ENCODE measurements at places on chromosomes 3 and 15. TPM values are rescaled to one million over a fixed set of nuclear protein-coding genes. Genes with fewer than 3 reads are reported as not detected.

GRCh38 chr3:105836533-105836932 is 32.3 kb downstream of the CBLB start:
- no peak for DNase-seq

- DNase-seq, result no peak
These were observed 26.4 kb upstream of the KLF13 start for GRCh38 chr15:31300208-31300661.

Gene SSR3
- 312 TPM for total RNA-seq

GRCh38 chr15:70036585-70037291 is 61.0 kb downstream of the TLE3 start:
- no peak for DNase-seq

GRCh38 chr15:48560321-48561051 is 85.0 kb downstream of the FBN1 start:
- DNase-seq, result no peak

DNA sequence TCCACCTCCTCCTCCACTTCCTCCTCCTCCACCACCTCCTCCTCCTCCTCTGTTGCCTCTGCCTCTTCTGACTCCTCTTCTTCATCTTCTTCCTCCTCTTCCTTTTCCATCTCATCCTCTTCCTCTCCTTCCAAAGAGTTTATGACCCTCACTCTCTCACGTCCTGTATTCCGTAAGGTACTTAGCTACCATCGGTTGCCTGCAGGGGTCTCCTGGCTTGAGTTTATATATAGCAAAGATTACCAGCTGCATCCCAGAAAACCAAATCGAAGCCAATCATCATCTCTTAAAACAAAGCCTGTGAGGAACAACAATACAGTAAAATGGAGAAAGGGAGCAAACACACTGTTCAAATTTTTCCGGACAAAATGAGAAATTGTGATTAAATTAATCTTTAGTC is 317.4 kb downstream of the C3orf38 start:
- no peak for DNase-seq

Gene LRRC31
- total RNA-seq, result 2.8 TPM

DNA sequence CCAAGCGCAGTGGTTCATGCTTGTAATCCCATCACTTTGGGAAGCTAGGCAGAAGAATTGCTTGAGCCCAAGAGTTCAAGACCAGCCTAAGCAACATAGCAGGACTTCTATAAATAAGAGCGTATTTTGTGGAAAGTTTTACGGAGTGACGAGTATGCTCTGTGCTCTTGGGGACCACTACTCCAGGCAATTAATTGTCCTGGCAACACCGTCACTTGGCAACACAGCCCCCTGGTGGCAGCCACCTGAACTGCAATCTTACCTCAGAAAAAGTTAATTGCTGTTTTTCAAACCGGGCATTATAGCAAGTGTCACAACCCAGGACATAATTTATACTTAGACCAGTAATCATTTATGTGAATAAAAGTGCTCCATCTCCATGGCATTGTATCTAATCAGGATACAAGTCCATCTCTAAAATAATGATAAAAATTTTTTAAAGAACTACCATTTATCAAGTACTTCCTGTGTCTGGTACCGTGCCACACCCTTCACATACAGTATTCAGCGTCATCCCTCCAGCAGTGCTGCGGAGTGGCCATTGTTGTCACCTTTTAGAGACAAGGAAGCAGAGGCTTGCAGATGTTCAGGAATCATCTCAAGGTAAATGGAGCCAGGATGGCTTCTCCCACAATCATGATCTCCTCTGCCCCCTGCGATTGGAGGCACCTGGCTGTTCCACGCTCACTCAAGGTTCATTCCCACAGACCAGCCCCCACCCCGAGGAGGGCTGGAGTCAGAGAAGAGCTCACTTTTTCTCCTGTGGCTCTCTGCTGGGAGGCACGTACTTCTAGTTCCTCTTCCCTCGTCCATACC is 34.5 kb downstream of the PLA2G4D start:
- DNase-seq, result peak; percentile 66

GRCh38 chr15:41494190-41494921 is 682 bp downstream of the ITPKA start:
- peak; percentile 25 for DNase-seq

DNA sequence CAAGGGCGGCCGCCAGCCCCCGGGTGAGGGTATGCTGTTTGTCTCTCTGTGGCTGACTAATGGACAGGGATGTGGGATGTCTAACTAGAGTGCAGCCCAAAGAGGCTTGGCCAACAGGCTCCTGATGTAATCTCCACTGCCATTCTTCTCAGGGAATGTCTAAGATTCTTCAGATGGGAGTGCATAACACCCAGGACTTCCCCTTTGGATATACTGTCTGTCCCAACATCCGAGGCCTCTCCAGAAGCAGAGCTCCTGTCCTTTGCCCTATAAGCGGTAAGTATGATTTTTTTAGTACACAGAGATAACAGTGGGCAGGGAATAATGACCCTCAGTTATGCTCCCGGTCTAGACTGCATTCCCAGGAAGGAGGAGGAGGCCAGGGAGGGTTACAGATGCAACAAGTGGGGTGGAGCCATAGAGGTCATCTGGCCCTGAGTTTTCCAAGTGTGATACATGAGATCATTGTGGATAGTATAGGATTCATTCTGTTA is 62.5 kb upstream of the SLCO2A1 start:
- DNase-seq, result no peak

- peak; percentile 78 for DNase-seq
These were observed 551 bp downstream of the DNAJC13 start for GRCh38 chr3:132417695-132418411.

DNA sequence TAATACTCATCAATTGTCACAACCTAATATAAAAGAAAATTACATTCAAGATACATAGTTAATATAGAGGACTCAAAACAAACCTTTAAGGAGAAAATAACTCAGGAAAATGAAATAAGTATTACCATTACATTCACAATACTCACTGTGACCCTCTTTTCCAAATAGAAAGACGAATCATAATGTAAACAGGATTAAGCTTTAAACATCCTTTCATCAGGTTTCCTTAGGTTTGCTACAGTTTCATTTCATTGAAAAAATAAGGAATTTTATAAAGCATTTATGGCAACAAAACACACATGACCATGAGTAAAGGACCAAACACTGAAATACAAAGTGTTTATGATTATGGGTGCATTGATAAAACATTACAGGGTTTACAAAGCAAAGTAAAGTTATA is 162.7 kb downstream of the ALCAM start:
- DNase-seq, result no peak

DNA sequence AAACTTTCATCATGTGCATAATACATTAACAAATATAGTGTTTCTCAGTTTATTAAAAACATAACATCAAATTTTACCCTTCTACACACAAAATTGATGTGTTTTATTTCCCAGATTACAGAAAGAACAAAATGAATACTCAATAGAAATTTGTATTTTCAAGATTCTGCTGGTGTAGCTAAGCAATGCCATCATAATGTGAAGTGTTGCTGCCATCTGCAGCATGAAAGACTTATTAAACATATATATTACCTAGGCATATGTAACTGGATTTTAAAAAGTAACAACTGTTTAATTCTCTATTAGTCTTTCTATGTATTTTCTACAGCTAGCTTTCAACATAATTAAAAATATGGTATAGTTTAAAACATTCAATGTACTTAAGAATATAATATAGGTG is 27.5 kb downstream of the PLSCR5 start:
- DNase-seq, result peak; percentile 49

Gene EAF2
- 4.9 TPM for total RNA-seq

- DNase-seq, result no peak
These were observed 26.2 kb downstream of the RBPMS2 start for GRCh38 chr15:64749167-64749566.

DNA sequence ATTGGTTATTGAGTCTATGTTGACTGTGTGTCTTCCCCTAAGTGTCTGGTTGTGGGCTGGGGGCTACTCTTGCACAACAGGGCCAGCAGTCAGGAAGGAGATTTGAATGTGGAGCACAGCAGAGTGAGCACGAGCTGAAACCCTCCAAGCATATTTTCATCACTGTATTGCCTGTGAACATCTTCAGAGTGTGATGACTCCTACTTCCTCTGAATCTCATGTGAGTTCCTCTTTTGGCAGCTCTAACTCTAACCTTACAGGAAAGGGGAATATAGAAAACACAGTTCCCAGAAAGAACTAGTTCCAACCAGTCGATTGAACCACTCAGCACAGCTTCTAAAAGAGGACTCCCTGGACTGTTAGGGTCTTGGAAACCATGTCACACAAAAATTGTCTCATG is 211.6 kb downstream of the RAP2B start:
- DNase-seq, result no peak

Gene NR2F2
- total RNA-seq, result 158 TPM

DNA sequence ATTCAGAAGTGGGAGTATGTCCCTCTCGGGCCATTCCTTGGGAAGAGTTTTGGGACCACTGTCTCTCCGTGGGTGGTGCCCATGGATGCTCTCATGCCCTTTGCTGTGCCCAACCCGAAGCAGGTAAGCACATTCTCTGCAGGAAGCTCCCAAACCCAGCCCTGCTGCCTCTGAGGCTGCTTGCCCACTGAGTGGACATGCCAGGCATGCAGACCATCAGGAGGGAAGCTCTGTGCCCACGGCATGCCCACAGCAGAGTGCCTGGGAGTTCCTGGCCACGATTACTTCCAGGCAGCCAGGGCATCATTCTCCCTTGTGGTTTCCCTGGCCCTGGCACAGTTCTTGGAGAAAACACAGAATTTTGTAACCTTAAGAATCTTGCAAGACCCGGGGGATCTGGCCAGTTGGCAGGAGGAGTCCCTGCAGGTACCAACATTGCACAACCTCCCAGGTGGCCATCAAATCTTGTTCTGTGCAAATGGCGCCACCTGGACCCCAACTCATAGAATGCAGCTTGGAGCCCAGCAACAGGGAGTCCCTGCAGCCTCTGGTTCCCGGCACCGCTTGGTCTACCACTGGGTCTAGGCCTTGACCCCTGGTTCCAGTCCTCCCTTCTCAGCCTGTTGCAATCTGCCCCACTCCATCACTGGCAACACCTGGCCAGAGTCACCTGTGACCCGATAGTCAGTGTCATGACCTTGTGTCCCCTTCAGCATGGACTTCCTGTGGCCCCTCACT is 20.4 kb downstream of the FAH start:
- DNase-seq, result peak; percentile 87

GRCh38 chr3:17755836-17756235 is 13.4 kb upstream of the TBC1D5 start:
- no peak for DNase-seq

Gene CHRFAM7A
- not detected for total RNA-seq

Gene CLSTN2
- total RNA-seq, result 0.07 TPM

- DNase-seq, result no peak
These were observed 34.3 kb downstream of the IL20RB start for GRCh38 chr3:136992115-136992514.

DNA sequence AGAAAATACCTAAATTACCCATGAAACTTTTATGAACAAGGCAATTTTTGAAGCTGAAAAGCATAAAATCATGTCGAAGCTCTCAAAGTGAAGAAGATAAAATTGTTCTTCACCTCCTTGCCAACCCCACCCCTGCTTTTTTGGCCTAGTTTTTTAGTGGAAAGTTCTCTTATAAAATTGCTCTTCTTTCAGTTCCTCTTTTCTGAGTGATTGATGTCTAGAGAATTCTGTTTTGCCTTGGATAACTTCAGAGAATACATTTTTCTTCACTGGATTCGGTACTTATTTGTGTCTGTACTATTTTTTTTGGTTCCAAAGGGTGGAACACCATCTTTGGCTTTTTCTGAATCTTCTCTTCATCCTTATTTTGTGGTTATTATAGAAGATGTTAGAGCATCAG is 25.0 kb upstream of the PYDC2 start:
- no peak for DNase-seq

DNA sequence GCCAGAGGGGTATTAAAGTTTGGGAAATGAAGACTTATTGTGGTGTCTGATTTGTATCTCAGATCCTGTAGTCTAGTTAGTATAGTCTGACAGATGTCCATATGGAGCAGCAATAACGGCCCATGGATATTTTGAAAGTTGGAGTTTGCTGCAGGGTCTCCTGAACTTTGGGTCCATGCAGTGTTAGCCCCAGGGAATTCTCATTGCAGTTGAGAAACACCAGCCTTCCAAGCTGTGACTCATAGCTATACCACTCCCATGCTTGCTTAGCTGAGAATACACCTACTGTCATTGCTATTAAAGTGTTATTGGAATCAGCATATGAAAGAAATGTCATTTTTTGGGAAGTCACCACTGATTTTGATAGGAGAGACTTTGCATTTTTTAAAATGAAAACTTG is 29.2 kb downstream of the TMOD2 start:
- no peak for DNase-seq

Gene LMAN1L
- total RNA-seq, result 1.1 TPM

Gene SI
- not detected for total RNA-seq

Gene ZNF710
- total RNA-seq, result 15.4 TPM

Gene PDCD7
- 26.4 TPM for total RNA-seq

DNA sequence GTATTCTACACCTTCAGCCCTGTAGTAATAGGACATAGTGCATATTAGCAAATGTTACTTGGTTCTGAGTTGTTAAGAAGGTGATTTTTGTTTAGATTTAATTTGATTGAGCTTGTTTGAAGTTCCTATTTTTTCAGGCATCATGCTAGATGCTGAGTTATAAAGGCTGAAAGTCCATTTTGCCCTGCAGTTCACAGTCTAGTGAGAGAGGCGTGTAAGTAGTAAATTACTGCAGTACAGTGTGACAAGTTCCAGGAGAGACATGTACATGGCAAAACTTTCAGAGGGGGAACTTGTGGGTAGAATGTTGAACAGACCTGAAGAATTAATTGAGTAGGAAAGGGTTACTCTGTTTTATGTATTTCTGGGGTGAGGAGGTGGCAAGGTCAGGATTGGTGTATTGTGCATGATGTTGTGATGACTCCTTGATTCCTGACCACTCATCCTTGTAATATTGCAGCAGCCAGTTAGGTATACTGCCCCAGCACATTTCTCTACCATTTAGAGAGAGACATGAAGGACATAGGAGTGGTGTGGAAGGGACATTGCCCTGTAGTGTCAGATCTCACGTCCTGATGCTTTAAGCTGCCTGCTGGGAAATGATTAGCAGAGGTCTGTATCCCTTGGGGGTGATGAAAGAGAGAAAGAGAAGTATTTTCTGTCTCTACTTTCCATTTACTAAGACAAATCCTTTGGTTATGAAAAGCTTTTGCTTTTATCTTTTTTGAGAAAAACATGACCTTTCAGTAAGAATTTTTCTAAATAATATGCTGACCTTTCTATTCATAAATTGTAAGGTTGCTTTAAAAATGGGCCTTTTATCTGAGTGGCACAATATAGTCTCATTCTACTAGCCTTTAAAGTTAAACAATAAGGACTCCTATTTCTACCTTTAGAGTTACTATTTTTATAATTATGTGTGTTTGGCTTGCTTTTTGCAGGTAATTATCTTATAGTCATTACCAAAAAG is 16.9 kb downstream of the SACM1L start:
- no peak for DNase-seq

- DNase-seq, result peak; percentile 60
These were observed 72.3 kb upstream of the ZNF280D start for GRCh38 chr15:56805466-56806147.

DNA sequence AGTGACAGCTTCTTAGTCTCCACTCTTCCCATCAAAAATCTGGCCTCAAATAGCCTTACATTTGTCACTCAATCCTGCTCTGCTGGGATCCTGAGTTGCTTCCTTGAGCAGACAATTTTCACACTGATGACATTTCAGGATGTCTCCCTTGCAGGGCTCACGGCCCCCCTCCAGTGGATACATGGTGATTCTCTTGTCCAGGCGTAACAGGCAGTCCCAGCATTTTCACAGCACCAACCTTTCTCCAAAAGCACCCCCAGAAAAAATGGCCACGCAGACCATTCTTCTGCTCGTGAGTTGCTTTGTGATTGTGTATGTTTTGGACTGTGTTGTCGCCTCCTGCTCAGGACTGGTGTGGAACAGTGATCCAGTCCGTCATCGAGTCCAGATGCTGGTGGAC is 47.4 kb upstream of the WNT7A start:
- DNase-seq, result no peak

Gene GOLGA6B
- 0.61 TPM for total RNA-seq

Data from Calu3 (cell line).